ENCODE measurements at places on chromosomes 5 and 9.

GRCh38 chr5:166535641-166536040, 1755.8 kb upstream of the WWC1 start:
- no peak for DNase-seq

DNA sequence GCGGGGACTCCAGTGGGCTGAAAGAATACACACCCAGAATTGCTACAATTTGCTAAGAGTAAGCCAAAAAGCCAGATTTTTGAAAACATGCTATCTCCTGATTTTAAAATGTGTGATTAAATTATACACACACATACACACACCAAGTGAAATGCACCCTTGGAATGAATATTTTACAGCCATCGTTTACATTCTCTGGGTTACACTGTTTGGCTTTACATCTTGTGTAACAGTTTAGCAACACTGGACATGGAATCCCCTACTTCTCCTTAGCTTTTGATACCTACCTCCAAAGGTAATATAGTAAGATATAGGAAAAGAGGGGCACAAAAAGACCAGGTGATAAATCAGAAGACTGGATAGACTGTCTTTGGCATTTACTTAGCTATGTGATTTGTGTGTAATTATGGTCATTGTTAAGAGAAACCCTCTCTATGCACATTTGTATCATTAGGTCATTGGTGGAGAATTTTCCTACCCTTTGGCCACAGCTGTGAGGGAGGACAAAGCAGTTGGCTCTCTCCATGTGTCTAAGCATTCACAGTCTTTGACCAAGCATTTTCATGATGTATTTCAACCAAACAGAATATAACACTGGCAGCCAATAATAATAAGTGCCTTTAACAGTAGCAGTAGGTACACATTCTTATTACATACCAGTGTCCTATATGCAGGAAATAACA, 7.6 kb downstream of the SVEP1 start:
- DNase-seq: no peak

DNA sequence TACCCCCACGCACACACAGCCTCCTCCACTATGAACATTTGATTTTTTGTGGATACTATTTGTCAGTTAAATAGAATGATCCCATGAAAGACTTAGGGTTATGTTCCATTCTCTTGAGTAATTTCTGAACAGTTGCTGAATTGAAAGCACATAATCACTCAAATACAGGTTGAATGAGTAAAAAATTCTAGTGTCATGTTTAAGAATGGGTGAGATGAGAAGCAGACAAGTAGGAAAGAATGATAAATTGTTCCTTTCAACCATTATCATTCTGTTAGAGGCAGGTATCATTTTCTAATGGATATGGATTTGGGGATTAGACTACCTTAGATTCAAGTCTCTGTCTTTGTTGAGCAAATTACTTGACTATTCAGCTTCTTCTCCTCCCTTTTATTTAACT, 19.3 kb downstream of the RAD50 start:
- DNase-seq: no peak

- no peak for DNase-seq
Observed at GRCh38 chr5:6584727-6585126, 48.1 kb downstream of the NSUN2 start.

- DNase-seq: no peak
Observed at GRCh38 chr5:176151281-176151680, 86.9 kb upstream of the SIMC1 start.

DNA sequence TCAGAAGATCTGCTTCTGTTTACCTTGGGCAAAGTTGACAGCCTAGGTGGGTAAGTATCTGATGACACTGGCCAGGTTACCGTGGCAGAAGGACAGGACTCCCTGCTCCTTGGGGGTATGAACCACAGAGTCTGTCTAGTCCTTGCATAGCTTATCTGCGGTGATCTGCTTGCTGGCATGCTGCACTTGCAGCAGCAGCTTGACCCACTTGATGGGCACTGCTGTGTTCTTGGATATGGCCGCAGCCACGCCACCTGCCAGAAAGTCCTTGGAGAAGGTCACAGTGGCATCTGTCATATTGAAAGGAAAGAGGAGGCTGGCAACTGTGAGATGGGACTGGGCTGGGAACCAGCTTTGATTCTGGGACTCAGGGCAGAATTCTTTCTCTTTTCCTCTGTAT, 35.9 kb upstream of the POC5 start:
- DNase-seq: no peak

DNA sequence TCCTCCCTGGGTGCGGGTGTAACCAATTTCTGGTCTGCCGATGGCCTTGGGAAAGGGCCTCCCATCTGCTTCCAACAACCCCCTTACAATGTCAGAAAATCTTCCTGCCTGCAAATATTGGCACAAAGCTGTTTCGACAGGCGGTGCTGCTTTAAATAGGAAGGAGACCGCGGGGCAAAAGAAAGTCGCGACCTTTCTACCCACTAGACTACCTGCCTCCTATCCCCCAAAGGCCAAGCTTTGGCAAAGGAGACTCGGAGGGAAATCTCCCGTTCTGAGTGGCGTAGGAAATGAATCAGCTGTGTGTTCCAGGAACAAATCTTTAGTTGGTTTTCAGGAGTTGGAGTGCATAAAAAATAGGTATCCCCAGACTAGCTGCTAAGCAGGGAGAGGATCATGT, 36.8 kb upstream of the NFIB start:
- no peak for DNase-seq

- DNase-seq: no peak
Observed at GRCh38 chr9:27534131-27534530, 4.5 kb upstream of the MOB3B start.

- no peak for DNase-seq
Observed at GRCh38 chr5:51832934-51833470, 449.8 kb downstream of the ISL1 start.

DNA sequence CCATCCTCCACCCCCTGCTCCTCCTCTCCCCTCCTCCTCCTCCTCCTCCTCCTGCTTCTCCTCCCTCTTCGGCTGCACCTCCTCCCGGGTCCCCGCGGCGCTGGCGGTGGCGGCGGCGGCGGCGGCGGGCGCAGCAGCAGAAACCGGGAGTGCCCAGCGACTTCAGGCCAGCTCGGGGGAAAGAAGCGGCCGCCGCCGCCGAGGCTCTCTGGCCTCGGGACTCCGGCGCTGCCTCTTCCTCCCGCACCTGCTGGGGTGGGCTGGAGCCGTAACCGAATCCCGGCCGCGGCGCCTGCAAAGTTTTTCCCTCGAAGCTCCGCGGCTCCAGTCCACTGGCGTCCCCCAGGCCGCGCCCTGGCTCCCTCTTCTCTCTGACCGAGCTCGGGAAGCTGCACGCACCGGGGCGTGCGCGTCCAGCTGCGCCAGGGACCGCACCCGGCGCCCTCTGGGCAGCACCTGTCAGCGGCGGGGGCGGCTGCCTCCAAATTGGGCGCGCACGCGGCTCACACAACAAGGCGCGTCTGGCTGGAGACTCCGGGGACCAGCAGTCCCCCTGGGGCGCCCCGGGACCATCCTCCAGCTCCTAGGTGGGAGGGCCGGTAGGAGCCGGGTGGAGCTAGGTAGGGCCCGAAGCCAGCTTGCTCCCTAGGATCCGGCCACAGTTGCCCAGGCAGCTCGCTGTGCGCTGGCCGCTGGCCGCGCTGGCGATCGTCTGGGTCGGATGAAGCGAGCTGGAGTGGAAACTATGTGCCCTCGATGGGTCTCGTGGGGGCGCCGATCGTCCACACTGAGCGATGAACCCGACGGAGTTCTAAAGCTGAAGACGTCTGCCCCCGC, at the start of gene MCTP1:
Gene MCTP1, minus strand, starts transcription at position 523 of the 837 bp plus-strand sequence.
- DNase-seq: no peak

DNA sequence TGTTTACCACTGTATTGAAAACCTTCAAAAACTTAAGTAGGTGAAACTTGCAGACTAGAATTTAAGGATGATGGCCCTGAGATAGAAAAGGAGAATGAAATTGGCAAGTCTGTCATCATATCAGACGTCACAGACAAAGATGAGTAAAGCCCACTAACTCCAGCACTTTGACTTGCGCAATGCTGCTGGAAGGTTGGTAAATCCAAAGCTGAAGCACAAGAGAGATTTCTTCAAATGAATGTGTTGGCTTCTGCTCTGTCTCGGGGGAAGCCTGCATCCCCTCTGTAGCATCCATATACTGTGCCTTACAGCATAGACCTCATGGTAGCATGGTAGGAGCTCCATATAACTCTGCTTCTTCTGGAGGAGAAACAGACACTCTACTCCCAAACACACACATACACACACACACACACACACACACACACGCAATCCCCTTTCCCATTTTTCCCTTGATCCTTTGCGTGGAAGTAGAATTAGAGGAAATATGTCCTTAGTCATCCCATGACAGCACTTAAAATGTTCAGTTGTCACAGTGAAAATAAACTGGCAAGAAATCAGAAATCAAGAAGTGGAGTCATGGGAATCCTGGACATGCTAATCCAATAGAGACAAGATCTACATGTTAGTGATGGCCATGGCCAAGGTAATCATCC, 241.5 kb downstream of the NR3C1 start:
- no peak for DNase-seq

GRCh38 chr5:173883347-173883924, 4.7 kb upstream of the CPEB4 start:
- DNase-seq: no peak

GRCh38 chr9:76322810-76323209, 71.4 kb downstream of the RFK start:
- no peak for DNase-seq

GRCh38 chr9:38417003-38417945, 7.0 kb downstream of the IGFBPL1 start:
- no peak for DNase-seq

DNA sequence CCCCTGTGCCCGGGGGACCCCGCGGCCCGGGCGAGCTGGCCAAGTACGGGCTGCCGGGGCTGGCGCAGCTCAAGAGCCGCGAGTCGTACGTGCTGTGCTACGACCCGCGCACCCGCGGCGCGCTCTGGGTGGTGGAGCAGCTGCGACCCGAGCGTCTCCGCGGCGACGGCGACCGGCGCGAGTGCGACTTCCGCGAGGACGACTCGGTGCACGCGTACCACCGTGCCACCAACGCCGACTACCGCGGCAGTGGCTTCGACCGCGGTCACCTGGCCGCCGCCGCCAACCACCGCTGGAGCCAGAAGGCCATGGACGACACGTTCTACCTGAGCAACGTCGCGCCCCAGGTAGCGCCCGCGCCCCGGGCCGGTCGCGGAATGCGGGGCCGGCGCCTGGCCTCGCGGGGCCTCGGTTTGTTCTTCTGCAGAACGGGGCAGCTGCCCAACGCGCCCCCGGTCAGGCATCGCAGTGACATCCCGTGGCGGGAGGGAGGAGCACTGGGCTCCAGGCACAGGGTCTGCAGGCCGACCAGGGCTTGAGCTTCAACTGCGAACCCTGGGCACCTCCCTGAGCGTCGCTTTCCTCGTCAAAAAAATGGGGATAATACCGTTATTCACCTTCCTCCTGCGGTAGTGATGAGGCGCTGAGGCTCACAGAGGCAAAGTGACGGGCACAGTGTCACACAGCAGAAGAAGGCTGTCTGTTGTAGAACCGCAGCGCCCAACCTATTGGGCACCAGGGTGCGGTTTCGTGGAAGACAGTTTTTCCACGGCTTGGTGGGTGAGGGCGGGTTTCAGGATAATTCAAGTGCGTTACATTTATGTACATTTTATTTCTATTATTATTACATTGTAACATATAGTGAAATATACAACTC, 777 bp downstream of the ENDOG start:
- peak; percentile 15 for DNase-seq

GRCh38 chr9:118367383-118367782, 663.2 kb downstream of the TLR4 start:
- DNase-seq: no peak

- peak; percentile 43 for DNase-seq
Observed at GRCh38 chr5:54518146-54518817, 723 bp downstream of the SNX18 start.

DNA sequence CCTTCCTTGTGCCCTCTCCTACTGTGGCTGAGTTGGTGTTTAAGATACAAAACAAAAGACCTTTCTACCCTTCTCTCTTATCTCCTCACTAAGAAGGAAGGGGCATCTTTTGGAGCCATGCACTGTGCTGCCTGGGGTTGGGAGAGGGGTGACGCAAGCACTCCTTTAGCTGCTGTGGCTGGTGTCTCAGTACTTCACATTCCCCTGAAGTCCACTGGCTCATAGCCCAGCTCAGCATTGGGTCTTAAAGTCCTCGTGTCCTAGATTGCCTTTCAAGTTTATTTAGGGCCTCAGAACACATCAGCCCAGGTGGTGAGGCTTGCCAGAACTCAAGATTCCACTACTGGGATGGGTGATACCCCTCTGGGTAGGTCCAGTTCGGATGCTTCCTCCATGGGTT, 325.9 kb upstream of the CYLC2 start:
- DNase-seq: no peak

GRCh38 chr5:31270396-31270795, 76.9 kb downstream of the CDH6 start:
- DNase-seq: no peak

DNA sequence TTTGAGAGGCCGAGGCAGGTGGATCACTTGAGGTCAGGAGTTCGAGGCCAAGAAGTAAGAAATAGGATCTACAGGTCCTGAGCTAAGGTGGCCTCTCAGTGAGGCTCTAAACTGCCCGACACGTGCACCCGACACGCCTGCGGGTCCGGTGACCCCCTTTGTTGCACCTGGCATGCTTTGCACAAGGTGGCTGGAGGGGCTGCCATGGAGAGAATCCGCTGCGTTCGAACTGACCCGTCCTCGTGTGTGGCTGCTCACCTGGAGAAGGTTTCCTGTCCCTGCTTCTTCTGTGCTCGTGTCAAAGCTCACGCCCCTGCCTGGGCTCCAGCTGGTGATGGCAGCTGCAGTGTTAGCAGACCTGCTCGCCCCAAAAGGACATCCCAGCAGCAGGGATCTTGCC, 5.7 kb upstream of the OLFM1 start:
- DNase-seq: no peak

DNA sequence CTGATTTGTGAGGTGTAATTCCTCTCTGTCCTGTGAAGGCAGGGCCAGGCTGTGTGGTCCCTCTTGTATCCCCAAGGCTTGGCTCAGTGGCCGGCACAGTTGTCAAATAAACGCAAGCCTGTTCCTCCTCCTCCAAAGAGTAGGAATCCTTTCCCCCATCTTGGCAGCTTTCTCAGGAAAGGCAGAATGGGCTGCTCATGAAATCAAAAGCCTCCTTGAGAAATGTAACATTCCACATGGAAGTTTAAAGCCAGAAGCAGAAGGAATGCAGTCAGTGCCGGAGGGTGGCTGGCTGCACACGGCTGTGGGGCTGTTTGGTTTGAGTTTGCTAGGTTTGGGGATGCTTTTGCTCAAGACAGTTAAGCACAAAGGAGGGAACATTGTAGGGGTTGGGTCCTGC, 34.5 kb upstream of the MED10 start:
- no peak for DNase-seq

DNA sequence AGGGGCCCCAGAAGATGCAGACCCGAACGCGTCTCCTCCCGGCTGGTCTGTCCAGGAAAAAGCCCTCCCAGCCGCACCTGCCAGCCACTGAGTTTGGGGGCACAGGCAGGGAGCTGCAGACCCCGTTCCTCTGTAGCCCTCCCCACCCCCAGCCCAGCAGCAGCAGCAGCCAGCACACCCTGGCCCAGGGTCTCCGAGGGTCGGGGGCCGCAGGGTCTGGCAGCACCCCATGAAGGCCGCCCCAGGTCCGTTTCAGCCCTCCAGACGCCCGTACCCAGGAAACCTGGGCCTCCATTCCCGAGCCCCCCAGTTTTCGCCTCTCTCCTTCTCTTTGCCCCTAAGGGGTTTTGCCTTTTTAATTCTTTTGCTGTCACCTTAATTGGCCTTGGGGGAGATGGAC, 19.7 kb downstream of the EXD3 start:
- no peak for DNase-seq

GRCh38 chr9:21688108-21689102, 114.0 kb upstream of the MTAP start:
- DNase-seq: no peak

GRCh38 chr5:14588145-14588544, 6.6 kb downstream of the OTULINL start:
- no peak for DNase-seq

- DNase-seq: no peak
Observed at GRCh38 chr9:18472841-18473251, 1.1 kb upstream of the ADAMTSL1 start.
